ENCODE measurements at places on chromosomes 7 and 10.

DNA sequence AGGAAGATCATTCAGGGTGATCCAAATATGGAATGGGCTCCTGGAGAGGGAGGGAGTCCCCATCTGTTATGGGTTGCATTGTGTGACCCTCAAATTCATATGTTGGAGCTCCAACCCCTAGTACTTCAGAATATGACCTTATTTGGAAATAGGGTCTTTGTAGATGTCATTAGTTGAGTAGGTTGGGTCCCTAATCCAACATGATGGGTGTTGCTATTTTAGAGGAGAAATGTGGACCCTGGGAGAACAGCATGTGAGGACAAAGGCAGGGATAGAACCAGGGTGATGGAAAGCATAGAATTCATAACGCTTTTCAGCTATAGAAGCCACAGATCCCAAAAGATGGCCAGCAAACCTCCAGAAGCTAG, 91.5 kb upstream of the SMNDC1 start:
- DNase-seq: no peak

GRCh38 chr10:45599646-45600045, 72.9 kb downstream of the ZFAND4 start:
- no peak for DNase-seq

- DNase-seq: no peak
Observed at GRCh38 chr7:79298145-79298760, 155.2 kb downstream of the MAGI2 start.

GRCh38 chr10:48899781-48900180, 39.9 kb downstream of the LRRC18 start:
- no peak for DNase-seq

DNA sequence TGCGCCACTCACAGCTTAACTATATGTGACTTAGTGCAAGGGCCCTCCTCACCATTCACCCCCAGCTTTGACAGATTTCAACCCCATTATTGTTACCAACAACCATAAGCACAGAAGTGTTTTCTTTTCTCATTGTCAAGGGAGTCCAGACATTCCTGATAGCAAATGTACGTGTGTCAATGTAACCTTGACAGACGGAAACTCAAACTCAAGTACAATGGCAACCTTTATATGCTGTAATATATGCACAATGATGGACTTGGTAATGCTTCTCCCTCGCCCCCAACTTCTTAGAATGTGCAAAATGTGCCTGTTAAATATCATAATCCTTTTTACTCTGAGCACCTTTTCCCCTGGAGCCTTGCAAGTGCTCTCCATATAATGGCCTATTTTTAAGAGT, 34.7 kb downstream of the CYCS start:
- no peak for DNase-seq

- no peak for DNase-seq
Observed at GRCh38 chr10:30786906-30787305, 157.4 kb upstream of the LYZL2 start.

GRCh38 chr10:45040921-45041542, 40.3 kb downstream of the ZNF22 start:
- DNase-seq: no peak

DNA sequence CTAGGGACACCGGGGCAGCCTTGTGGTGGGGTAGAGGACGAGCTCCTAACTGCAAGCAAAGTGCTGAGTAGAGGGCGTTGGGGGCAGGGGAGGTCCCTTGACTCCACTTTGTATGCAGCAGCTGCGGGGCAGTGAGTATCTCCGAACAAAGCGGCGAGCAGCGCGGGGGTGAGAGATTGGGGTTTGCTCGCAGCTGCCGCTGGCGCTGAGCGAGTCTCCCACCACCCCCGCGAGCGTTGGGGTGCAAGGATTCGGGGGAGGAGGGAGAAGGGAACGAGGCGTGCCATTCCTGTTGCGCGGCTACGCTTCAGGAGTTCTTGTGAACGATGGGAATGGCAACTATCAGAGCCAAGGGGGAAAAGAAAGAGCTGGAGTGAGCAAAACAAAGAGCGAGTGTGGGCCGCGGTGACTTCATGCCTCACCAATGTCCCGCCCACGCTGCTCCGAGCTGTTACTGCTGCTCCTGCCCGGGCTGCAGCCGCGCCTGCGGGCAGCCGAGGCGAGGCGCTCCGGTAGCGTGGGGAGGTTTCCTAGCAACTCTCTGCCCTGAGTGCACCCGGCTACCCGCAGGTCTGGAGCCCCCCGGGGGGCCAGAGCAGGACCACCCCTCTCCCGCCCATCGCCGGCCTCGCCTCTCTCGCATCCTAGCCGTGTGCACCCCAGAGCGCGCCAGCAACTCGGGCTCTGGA, at the start of gene ITGB8:
ITGB8 (plus strand) TSS at position 662 of the 689 bp plus-strand sequence. CDS start 907 bp downstream, outside the sequence.
- DNase-seq: no peak

DNA sequence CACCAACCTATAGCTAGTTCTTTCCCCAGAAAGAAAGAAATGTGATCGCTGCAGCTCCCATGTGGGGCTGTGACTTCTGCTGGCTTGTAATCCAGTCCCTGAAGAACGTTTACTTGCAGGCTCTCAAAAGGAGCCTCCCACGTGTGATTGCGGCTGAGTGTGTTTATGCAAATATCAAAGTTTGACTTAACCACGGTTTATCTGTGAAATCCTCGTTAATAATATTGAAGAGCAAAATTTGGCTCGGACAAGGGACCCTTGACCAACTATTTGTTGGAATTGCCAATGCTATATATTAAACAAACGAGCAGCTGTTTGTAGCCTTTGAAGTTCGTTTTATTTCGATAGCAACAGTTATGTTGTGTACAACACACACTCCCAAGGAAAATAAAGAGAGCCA, 470.1 kb upstream of the NRP1 start:
- no peak for DNase-seq

DNA sequence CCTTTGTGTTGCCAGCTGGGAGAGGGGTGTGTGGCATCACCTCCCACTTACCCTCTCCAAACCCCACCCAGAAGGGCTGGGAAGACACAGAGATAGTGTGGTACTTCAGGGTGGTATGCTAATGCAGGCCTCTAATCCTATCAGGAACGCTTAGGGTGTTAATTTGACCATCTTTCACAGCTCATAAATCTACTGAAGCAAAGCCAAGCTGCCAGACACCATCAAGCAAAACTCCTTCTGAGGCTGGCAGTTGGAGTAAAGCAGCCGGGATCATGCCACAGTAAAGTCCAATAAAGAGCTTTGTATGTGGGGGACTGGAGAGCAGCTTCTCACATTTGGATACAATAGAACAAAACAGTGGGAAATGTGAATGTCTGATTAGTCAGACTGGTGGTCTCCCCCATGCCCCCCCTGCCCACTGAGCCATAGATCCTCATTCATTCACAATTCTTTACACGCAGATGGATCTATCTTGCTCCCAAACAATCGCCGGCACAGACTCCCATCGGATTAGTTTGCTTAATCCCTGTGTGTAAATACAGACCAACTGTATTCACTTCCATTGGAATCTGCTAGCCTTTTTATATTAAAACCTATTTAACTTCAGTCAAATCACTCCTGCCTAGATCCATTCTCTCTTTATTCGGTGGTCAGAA, 29.6 kb downstream of the FGFBP3 start:
- no peak for DNase-seq

- DNase-seq: no peak
Observed at GRCh38 chr10:78502210-78502936, 468.7 kb downstream of the RPS24 start.

DNA sequence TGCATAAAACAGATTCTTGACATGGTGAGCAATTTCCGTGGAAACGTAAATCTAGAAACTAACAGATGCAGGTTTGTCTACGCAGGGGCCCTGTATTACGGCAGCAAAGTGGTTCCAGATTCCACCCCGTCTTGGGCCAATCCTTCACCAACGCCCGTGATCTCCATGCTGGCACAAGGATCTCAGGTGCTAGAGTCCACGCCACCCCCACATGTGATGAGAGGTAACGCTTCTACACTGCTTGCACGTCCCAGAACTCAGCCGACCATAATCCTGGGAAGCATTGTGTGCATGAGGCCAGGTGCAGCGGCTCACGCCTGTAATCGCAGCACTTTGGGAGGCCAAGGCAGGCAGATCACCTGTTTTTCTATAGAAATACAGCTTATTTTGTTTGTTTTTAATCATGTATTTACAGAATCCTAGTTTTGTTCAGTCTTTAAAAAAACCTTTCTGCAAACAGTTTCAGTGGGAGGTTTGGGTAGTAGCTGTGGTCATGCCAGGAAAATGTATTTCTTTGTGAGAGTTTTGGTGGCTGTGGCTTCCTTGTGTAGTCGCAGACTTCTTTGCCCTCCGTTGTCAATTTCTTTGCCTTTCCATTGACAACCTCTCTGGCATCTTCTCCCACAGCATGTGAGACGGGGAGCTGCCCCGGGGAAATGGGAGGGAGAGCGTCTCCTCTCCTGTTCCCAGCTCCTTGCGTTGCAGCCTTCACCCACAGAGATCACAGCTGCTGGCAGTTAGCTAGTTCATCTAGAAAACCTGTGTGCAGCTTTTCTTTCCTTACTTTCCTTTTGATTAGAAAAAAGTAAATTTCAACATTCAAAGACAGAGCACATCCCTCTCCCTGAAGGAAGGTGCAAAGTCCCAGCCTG, 35.7 kb downstream of the ITIH2 start:
- DNase-seq: no peak

DNA sequence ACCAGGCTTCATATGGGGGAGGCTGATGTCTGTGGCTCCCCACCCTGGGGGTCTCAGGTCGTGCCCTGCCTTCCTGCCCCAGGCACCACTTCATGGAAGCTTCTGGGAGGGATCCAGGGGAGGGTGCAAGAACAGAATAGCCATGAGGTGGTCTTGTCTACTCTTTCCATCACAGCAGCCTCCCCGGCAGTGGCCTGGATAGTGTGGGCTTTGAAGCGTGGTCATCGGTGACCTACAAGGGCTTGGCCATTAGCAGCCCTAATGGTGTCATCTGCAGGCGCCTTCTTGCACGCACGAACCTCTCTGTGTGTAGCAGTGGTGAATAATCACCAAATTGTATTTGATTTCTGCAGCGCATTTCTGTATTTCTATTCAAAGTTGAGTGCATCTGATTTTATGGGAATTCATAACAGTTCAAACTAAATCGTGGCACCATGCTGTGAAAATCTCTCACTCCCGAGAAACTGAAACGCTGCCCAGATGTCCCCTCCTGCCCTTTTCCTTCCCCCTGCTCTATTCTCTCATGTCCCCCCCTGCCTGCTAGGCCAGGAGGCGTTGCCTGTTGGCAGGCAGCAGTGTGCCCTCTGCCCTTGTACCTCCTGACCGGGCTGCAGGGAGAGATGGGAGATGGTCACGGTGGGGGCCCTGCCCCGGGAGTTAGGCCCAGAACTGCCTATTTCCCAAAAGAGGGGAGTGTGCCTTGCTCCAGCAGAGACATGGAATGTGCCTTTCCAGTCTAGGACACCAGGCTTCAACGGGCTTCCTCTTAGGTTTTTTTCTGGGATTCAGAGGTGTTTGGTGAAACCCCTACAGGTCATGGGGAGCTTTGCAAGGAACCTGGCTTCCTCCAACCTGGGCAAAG, 34.8 kb downstream of the CDH23 start:
- DNase-seq: no peak

- no peak for DNase-seq
Observed at GRCh38 chr10:58554316-58554715, 41.6 kb downstream of the BICC1 start.

GRCh38 chr7:115462301-115463015, 540.6 kb downstream of the MDFIC start:
- DNase-seq: no peak

- DNase-seq: no peak
Observed at GRCh38 chr7:144439717-144440205, 36.3 kb upstream of the NOBOX start.

GRCh38 chr7:157707983-157708918, 371.4 kb downstream of the DNAJB6 start:
- DNase-seq: no peak

DNA sequence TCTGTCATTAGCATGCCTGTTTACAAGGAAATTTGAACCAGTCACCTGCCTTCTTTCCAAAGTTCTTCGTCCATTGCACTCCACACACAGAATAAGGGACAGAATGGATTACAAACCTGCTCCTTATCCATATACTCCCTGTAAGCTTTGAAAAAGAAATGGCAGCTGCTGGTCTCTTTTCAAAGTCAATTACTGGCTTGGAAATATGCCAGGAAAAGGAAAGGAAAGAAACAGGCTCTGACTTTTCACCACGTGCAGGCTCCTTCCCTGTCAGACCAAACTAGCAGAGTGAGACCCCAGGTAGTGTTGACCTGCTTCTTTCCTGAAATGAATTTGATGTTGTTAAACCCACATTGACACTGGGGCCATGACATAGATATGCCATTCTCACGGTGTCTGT, 84.5 kb downstream of the LHFPL3 start:
- no peak for DNase-seq

DNA sequence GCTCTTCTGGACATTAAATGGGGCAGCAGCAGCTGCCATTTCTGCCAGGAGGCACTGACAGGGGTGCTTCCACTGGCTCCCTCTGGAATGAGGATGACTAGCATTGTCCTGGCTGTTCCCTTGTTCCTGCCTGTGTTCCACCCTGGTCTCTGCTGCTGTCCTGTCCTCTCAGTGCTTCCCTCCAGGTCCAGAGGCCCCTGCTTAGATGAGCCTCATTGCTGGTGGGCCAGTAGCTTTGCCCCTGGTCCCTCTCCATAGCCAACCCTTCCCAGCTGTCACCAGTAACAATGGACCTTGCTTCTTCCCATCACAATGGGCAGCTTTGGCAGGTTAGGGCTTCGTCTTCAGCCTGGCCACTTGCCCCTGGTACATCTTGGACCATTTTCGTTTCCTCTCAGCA, 561.1 kb downstream of the TCERG1L start:
- DNase-seq: no peak

DNA sequence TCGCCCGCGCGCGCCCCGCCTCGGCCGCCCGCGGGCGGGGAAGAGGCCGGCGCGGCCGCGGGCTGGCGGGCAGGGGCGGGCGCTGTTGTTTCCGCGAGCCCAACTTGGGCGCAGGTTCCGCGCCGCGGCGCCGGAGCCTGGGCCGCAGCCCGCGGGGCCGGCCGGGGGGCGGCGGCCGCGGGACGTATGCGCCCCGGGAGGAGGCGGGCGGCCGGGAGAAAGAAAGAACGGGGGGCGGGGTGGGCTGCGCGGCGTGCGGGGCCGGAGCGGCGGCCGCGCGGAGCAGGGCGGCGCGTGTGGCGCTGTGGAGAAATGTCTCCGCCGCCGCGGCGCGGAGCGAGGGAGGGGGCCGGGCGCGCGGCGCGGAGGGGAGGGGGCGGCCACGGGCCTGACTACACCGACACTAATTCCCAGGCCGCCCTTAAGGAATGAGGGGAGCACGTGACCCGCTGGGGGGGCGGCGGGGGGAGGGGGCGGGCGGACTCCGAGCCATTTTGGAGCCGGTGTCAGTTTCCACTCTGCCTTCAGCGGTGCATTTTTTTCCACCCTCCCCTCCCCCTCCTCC, at the start of gene BMI1:
BMI1 (plus strand) TSS at position 509 of the 565 bp plus-strand sequence. CDS start 5,351 bp downstream, outside the sequence.
- DNase-seq: peak; percentile 81

DNA sequence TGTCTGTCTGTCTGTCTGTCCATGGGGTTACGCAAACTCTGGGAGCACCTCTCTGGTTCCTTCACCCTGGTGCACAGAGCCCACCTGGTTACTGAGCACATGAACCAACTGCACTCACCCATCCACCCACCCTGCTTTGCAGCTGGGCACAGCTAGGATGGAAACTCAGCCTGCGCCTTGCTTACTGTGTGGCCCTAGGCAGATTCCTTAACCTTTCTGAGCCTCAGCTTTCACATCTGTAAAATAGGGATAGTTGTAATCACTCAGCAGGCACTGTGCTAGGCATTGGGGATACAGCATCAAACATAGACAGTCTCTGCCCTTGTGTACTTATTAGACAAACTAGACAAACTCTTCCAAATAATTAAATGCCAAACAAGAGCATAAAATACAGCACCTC, 21.8 kb upstream of the INMT start:
- no peak for DNase-seq

GRCh38 chr10:49168831-49169500, 19.2 kb downstream of the TMEM273 start:
- no peak for DNase-seq

- DNase-seq: no peak
Observed at GRCh38 chr10:70926226-70927000, 38.0 kb upstream of the PCBD1 start.

Measured in CD4-positive, alpha-beta T cell treated with Interleukin-6 at 100 ng/mL for 8 hours (primary cell).